Esophagus muscularis mucosa (tissue), 4 donors: ENCODE measurements at places on chromosomes 2 and 18.

- no peak for DNase-seq
- no peak overlapping the region for H3K27ac ChIP-seq
- peaks cover 27% of the 10 kb centered on the region for H3K4me1 ChIP-seq
- no peak overlapping the region for H3K4me3 ChIP-seq
Observed at GRCh38 chr18:22473366-22473765, 55.7 kb upstream of the CTAGE1 start.

DNA sequence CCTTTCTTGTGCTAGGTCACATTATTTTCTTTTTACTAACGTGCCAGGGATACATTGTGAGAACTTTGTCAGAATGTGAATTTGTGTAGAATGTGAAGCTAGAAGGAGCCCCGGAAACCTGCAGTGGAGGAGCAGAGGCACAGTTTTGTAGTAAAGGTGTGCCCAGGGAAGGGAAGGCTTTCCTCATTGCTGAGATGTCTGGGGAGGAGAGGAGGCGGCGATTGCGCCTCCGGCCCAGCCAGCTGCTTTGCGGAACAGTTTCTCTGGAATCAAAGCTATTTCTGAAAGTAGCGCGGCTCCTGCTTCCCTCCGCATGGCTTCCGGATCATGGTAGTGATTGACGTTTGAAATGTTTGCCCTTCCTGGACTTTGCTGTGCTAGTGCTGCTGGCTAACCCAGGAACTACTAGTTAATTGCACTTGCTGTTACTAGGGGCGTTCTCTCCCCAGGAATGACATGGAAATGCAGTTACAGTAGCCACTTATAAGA lies 83.1 kb upstream of the RBM44 start:
- H3K36me3 ChIP-seq = no peaks in the 10 kb centered on the region
- no peaks in the 10 kb centered on the region for H3K27me3 ChIP-seq
- peaks cover 57% of the 10 kb centered on the region for H3K4me1 ChIP-seq
- H3K4me3 ChIP-seq = peak overlapping the region; percentile 38
- no peak for DNase-seq
- H3K27ac ChIP-seq = peak overlapping the region; percentile 85

GRCh38 chr2:175253871-175254270 lies 72.4 kb upstream of the ATP5MC3 start:
- no peak overlapping the region for H3K27ac ChIP-seq
- no peak overlapping the region for H3K4me3 ChIP-seq
- no peaks in the 10 kb centered on the region for H3K27me3 ChIP-seq
- no peaks in the 10 kb centered on the region for H3K4me1 ChIP-seq
- no peak for DNase-seq

DNA sequence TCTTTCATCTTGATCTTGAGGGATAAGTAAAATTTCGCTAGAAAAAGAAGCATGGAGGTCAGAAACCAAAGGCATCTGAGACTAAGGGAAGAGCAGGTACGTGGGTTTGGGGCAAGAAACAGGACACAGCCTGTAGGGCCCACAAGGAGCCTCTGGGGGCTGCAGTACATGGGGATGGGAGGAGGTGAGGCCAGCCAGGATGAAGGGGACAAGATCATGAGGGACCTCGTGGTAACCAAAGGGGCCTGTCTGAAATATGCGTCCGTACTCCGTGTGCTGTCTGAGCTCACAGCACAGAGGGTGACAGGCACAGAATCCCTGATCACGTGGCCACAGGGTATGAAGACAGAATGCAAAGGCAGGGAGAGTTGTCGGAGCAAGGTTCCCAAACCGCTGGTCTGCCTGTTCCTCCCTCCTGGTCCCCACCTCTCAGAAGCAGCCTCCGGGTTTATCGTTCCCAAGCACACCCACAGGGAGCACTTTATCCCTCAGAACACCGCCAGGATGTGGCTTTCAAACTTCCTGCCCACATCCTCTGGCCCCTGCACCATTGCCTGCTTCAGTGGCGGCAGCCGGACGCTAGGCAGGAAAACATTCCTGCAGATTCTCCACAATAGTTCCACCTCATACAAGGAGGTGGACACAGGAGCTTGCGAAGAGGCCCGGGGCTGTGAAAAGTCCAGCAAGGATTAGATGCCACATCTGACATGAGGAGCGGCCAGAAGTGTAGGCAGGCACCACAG lies 12.0 kb downstream of the TMEM163 start:
- DNase-seq = peak; percentile 84
- no peaks in the 10 kb centered on the region for H3K4me1 ChIP-seq
- H3K36me3 ChIP-seq = no peaks in the 10 kb centered on the region

- peaks cover 8% of the 10 kb centered on the region for H3K27me3 ChIP-seq
- H3K36me3 ChIP-seq = no peaks in the 10 kb centered on the region
- H3K4me1 ChIP-seq = peaks cover 14% of the 10 kb centered on the region
- H3K4me3 ChIP-seq = no peak overlapping the region
- DNase-seq = no peak
- no peak overlapping the region for H3K27ac ChIP-seq
Observed at GRCh38 chr2:96499061-96499960, 5.8 kb downstream of the NEURL3 start.

DNA sequence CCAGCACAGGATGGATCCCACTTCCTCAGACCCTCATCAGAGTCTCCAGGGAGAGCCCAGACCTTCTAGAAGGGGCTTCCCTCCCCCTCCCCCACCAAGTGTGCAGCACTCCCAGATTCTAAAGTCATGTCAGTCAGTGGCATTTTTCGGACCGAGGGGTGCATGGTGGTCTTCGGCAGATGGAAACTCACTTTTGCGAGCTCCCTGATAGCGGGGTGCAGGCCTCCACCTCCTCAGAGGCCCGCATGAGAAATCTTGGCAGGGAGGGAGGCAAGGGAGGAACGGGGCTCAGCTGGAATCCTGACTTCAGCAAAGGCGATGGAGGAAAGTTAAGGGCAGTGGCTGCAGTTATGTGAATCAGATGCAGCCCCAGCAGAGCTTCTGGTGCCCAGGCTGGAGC lies 58.2 kb downstream of the LONRF2 start:
- H3K36me3 ChIP-seq = no peaks in the 10 kb centered on the region
- H3K27me3 ChIP-seq = no peaks in the 10 kb centered on the region
